Activated T-cell treated with anti-CD3 and anti-CD28 coated beads, Interleukin-2, amount 50 U/mL, for 72 hours (primary cell): ENCODE measurements at places on chromosomes 13 and 19. TPM values are rescaled to one million over a fixed set of nuclear protein-coding genes. Genes with fewer than 3 reads are reported as not detected.

DNA sequence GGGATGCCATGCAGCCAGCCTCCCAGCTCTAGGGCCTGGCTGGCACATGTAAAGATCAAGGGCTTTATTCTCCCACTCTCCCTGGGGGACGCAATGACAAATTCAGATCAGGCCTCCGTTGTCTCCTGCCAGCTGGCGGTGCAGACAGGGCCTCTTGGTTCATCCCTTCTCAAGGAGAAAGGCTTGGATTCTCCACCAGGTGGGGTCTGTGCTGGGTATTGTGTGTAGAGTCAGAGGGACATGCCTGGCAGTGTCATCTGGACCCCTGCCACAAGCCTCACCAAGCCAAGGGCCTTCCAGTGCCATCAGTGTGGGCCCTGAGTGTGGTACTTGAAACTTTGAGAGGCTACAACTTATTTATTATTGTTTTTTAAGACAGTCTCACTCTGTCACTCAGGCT lies 8.4 kb upstream of the PTPRS start:
- no peak for DNase-seq

DNA sequence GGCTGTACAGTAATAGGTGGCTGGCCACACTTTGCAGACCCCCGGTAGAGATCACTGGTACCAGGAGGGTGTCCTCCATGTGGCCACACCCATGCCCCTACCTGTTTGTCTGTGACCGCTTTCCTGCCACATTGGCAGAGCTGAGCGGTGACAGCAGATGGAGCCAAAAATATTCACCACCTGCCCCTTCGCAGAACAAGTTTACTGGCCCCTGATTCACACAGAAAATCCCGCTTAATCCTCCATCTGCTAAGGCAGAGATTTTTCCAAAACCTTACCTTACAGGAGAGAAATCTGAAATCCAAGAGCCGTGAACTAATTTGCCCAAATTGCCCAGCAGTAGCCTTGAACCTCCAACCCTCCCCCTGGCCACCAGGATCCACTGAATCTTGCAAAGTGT lies 52.1 kb downstream of the MYO9B start:
- DNase-seq: no peak

DNA sequence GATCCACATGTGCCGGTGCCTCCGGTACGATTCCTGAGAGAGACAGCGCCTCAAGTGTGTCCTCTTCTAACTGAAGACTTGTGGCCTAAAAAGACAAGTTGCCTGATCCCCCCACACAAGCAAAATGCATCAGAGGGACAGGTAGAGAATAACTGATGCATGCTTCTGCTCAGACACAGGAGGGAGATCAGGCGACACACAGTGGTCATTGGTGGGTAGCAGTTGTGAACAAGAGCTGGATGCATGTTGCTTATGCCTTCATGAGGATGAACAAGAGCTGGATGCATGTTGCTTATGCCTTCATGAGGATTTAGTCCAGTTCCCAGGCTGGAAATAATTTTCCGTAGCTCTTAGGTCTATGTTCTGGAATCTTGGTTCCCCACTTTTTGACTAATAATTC lies 505.6 kb downstream of the MYO16 start:
- no peak for DNase-seq

- DNase-seq: no peak
These were observed 2.0 kb downstream of the FARP1 start for GRCh38 chr13:98144801-98145350.

- peak; percentile 34 for DNase-seq
These were observed 9.6 kb downstream of the CAPN12 start for GRCh38 chr19:38734426-38735256.

GRCh38 chr19:18738961-18739690 lies 52.0 kb downstream of the COMP start:
- no peak for DNase-seq

DNA sequence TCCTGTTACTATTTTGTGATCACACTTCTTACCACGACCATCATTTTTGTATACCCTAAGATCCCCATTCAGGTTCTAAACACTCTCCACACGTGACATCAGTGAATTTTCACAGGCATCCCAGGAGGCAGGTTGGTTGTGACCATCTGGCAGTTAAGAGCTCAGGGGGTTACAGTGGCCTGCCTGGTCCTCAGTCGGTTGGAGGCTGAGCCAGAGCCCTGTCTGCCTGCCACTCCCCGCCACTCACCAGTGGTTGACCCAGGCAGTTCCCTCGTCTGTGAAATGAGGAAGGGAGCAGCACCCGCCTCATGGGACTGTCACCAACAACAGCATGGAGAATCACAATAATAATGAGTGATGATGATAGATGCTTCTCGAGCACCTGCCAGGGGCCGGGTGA lies 36.4 kb upstream of the EHD2 start:
- no peak for DNase-seq

DNA sequence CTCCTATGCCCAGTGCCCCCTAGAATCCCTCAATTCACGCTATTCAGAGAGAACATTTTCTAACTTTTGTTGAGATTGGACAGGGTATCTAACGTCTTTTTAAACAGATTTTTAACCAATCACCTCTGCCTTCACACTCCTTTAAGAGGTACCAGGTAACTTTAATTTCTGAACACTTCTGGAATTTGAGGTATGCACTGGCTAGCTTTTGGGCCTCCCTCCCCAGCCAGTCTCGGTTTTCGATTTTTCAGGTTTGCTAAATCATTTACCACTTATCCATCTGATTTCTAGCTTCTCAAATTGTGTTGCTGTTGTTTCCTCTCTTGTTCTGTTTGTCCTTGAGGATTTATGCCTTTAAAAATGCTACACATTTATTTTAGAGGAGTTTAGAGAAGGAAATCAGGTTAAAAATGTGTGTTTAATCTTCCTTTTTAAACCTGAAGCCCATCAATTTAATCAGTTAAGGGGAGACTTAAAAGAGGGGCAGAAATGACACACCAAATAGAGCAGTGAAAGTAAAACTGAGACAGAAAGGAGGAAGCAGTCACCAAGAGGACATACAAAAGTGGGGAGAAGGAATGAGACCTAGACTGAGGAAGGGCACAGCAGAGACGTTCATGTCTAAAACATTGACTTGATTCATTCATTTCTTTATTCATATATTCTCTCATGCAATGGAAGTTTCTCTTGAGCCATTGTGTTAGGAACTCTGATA lies 139.6 kb upstream of the HTR2A start:
- DNase-seq: no peak

GRCh38 chr13:52894413-52894812 lies 46.0 kb upstream of the PCDH8 start:
- DNase-seq: no peak

DNA sequence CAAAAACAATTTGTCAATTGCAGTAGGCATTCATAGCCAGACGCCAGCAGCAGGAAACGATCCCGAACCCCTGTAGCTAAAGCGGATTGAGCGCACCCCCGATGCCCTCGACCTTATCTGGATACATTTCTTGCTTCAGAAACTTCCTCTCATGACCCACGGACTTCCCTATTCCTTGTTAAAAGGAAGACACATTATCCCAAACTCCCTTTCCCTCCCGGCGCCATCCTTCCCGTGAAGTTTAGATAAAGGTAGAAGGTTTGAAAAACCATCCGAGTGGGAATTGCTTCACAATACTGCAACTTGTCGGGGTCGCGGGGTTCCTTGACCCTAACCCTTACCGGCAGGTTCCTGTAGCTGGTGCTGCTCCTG lies 977 bp downstream of the PCDH20 start:
- no peak for DNase-seq

DNA sequence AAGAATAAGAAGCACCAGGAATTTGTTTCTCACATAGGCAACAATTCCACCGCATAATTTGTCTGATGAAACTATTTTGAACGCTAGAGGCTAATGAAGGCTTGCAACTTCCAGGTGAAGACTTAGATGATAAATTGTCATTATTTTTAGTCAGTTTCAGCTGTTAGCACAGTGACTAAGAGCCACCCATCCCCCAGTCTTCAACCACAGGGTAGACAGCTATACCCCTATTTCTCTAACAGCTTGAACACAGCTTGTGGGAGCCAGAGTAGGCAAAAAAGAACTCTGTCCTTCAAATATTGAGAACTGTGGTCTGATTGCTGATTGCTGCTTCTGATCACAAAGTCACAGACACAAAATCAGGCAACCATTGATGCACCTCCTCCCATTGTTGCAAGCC lies 1124.8 kb upstream of the PRR20A start:
- DNase-seq: no peak

- no peak for DNase-seq
These were observed 1504.5 kb upstream of the PCDH20 start for GRCh38 chr13:62920159-62920558.

DNA sequence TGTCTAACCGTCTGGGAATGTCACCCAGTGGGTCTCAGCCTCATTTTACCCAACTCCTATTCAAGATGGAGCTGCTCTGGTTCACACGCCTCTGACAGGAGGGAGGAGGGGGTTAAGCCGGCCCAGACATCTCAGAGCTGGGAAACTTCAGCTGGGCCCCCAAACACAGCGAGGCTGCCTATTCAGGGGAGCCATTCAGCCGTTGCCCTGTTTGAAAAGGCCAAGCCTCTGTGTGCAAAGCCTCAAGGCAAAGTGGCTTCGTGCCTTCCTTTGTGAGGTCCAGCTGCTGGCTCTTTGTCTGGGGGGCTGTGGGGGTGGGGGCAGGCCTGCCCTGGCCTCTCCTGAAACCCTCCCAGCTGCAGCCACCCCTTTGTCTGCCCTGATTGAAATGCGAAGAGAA lies 147.4 kb downstream of the PTPRS start:
- DNase-seq: no peak

DNA sequence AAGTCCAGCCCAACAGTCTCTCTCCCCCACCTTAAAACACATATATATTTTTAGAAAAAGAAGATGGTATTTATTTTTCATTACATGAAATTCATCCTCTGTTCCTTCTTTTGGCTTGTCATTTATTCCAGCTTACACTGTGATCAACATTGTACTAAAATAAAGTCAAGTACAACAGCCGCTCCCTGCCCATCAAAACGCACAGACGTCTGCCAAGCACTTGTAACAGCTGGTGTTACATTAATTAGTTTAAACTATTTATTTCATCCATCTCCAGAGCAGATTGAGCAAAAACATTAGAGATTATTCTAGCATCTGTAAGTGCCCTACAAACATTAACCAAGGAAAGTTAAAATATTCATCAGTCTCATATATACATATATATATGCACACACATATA lies 350.5 kb downstream of the DACH1 start:
- no peak for DNase-seq

DNA sequence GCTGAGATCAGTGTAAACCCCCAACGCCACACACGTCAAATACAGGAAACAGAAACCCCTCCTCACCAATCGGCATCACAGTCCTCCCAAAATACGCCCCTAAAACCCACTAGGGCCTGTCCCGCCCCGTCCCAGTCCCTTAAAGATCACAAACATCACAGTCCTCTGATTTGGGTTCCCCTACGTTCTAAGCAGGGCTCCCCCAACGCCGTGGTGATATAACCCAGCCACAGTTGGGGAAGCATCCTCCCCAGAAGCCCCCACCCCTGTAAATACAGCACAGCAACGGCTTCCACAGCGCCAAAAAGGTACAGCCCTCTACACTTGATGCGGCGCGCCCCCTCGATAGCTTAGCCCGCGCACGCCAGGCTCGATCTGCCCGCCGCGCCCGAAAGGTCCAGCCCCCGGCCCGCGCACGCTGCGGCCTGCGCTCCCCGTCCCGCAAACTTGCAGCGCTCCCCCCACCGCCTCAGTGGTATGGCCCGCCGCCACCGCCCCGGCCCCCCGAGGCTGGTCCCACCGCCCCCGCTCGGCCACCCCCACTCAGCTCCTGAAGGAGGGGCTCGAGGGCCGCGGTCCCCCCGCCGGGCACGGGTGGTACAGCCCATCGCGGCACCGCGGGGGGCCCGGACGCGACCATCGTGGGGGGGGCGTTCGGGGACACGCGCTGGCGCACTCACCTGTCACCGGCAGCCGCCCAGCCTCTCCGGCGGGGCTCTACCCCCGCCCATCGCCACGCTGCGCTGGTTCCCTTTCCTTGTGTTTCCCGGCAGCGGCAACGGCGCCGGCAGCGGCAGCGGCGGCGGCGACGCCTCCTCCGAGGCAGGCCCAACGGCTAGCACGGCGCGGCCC lies at the start of gene AKT2:
AKT2 (minus strand) TSS at position 845 of the 852 bp plus-strand sequence. CDS start 20,078 bp downstream, outside the sequence.
- peak; percentile 84 for DNase-seq

DNA sequence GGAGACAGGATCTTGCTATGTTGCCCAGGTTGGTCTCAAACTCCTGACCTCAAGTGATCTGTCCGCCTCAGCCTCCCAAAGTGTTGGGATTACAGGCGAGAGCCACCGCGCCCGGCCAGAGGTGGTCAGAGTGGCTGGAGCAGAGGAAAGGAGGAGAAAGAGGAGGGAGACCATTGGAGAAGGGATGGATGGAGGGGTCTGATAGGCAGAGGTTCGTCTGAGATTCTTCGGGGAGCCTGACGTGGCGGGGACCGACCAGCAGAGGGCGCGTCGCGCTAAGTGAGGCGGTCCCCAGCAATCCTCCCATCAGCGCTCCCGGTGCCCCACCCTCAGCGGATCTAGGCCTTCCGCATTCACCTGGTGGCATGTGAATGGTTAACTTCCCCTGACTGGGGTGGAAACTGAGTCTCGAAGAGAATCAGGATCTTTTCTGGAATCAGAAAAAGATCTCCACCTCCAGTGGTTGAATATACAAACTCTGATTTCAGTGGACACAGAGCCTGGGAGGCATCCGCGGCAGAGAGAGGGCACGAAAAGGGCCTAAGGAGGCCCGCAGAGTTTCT lies 8.8 kb downstream of the GTPBP3 start:
- DNase-seq: peak; percentile 88

GRCh38 chr13:27403727-27404385 lies 20.6 kb upstream of the GTF3A start:
- no peak for DNase-seq

DNA sequence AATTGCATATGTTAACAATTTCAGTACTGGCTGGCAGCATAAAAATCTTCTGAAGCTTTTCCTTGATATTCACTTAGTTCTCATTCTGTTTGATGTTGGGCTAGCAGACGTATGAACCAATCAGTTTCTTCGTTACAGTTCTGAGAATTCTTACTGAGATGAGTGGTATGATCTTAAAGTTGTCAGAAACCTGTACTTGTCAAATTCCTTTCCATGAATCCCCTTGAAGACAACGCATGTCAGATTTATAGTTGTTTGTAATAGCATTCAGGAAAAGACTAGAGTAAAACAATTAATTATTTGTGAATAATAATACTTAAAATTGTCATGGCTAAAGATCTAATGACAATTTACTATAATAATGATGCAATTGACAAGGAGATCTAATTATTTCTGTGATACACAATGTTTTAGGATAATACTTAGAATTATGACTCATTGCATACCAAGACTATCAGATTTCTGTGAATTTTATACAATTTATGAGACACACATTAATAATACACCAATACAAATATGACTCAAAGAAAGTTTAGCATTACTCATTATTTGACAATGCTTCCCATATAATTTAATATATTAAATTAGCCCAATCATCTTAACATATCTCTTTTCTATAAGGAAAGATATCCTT lies 447.2 kb downstream of the RFC3 start:
- DNase-seq: no peak

GRCh38 chr13:52737965-52738364 lies 1.7 kb downstream of the CNMD start:
- DNase-seq: no peak

The KIR2DL3 gene
- total RNA-seq: not detected

The DLL3 gene
- total RNA-seq: 1.1 TPM

The IL4I1 gene
- total RNA-seq: 16.7 TPM

The PSPN gene
- total RNA-seq: 3.1 TPM

The SLC39A3 gene
- 28.7 TPM for total RNA-seq

The FGF21 gene
- not detected for total RNA-seq

The ZNF296 gene
- total RNA-seq: 5.2 TPM

The ZNF600 gene
- 14.1 TPM for total RNA-seq
